HepG2 (cell line): ENCODE measurements at places on chromosomes 7 and 10. TPM values are rescaled to one million over a fixed set of nuclear protein-coding genes. Genes with fewer than 3 reads are reported as not detected.

The SLC12A9 gene
- polyA plus RNA-seq, result 8.7 and 13.9 TPM in 2 replicates

The RET gene
- polyA plus RNA-seq, result not detected in 2 replicates

The CPA2 gene
- 0.04 TPM in 1 of 2 replicates, not detected in the other for polyA plus RNA-seq

The TMEM139 gene
- 13.8 and 14.0 TPM in 2 replicates for polyA plus RNA-seq

The LRRC61 gene
- 33.0 and 42.2 TPM in 2 replicates for polyA plus RNA-seq

The GLI3 gene
- not detected in 2 replicates for polyA plus RNA-seq

The TRPV5 gene
- polyA plus RNA-seq, result not detected in 2 replicates
